ENCODE measurements at places on chromosomes 12 and 14. TPM values are rescaled to one million over a fixed set of nuclear protein-coding genes. Genes with fewer than 3 reads are reported as not detected.

The NELL2 gene
- total RNA-seq = 99.5 TPM

The SUDS3 gene
- 77.1 TPM for total RNA-seq

- no peak for DNase-seq
These were observed 54.4 kb downstream of the RASSF9 start for GRCh38 chr12:85781766-85782165.

GRCh38 chr14:44412858-44413569 is 94.1 kb downstream of the FSCB start:
- peak; percentile 12 for DNase-seq

The MMP19 gene
- 0.08 TPM for total RNA-seq

The GALNT6 gene
- 20.2 TPM for total RNA-seq

The SSPN gene
- total RNA-seq = 1.1 TPM

The PRORP gene
- 39.0 TPM for total RNA-seq

The GNB3 gene
- 3.3 TPM for total RNA-seq

The TAS2R43 gene
- total RNA-seq = 2.6 TPM

The MDGA2 gene
- total RNA-seq = 1.2 TPM

- no peak for DNase-seq
These were observed 141.3 kb downstream of the CACNA1C start for GRCh38 chr12:2194060-2194459.

The ANKS1B gene
- 5.8 TPM for total RNA-seq

DNA sequence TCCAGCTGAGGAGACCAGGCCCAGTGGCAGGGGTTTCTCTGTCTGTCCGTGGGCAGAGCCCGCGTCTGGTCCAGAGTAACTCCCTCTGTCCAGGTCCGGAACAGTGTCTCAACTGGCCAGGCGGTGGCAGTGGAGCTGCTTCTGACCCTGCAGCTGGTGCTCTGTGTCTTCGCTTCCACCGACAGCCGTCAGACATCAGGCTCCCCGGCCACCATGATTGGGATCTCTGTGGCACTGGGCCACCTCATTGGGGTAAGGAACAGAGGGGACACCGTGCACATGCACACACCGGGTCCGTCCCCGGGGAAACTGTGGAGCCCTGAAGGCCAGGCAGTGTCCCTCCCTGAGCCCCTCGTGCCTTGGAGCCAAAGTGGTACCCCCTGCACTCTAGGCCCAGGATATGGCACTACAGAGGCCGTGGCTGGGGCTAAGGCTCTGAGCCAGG is 1.5 kb downstream of the AQP6 start:
- DNase-seq = peak; percentile 58

GRCh38 chr12:120474616-120474960 is 5.0 kb upstream of the SRSF9 start:
- DNase-seq = peak; percentile 42

All from GM23338 (cell line).